Fibroblast of skin of left biceps (primary cell): ENCODE measurements at places on chromosomes 4 and X.
A peak's percentile ranks its signal among the peaks of the same experiment; 100 is the strongest.

DNA sequence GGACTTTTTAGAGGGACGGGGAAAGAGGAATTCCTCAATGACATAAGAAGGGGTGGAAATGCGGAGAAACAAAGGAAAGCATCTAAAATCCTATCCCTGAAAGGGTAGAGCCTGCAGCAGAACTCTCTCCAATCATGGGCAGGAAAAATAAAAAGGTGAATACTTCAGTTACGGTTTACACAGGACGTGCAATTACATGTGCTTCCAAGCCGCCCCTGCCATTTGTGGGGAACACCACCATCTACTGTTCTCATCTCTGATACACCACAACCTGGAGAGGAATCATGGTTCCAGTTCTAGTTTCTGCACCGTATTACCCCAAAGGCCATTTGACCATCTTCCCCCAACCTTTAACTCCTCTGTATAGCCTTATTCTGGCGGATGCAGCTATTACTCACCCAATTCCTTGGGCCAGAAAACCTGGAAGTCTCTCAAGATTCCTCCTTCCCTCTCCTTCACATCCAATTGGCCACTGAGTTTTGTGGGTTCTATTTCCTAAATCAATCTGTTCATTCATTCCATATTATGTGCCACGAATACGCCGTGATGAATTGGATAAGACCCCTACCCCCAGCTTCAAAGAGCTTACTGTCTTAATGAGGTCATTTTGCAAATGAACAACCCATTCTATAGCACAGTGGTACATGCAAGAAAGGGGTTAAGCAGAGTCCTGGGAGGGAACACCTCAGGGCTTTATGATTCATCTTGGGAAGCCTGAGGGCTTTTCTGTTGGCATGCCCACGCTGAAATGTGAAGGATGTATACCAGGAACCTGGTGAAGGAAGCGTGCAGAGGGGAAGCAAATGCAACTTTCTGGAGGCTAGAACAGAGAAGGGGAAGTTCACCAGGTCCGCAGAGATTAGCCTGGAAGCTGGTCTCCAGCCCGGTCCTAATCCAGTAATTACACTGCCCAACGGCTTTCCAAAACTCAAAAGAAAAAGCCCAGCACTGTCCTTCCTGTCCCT is 1.4 kb upstream of the MSL3 start:
- DNase-seq: no peak

DNA sequence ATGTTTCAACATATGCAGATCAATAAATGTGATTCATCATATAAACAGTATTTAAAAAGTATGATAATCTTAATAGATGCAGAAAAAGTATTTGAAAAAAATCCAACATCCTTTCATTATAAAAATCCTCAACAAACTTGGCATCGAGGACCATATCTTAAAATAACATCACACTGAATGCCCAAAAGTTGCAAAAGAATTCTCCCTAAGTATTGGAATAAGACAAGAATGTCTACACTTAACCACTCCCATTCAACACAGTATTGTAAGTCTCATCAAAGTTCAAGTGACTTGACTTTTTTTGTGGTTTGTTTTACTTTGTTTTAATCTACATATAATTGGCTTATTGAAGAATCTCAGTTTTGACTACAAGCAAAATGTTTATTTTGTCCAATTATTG is 779.0 kb upstream of the SLIT2 start:
- DNase-seq: no peak

- no peak for DNase-seq
Observed at GRCh38 chr4:83171436-83172039, 57.0 kb upstream of the PLAC8 start.

GRCh38 chr4:83568062-83568461 is 32.2 kb downstream of the GPAT3 start:
- DNase-seq: no peak

DNA sequence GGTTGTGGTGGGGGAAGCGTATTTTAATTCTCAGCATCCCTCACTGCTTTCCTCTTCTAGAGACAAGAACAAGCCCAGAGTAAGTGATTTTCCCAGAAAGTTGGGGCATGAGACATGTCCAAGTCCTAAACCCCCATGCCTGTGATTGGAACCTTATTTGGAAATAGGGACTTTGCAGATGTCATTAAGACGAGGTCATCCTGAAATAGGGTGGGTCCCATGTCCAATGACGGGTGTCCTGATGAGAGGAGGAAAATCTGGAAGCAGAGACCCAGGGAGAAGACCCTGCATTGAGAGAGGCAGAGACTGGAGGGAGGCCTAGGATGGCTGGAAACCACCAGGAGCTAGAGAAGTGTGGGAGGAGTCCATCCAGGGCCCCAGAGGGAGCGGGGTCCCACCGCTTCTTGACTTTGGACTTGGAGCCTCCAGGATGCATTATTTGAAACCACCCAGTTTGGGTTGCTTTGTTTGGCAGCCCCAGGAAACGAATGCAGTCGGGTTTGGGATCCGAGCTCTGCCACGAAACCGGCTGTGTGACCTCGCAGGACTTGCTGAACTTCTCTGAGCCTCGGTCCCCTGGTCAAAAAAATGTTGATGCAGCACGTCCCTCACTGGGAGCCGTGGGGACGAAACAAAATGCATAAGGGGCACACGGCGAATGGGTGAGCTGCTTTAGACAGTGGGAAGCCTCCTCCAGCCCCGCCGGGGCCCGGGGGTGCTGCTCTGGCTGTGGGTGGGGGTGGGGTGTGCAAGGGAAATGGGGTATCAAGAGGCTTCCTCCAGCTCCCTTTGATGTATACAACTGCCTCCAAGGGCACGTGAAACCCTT is 113.9 kb downstream of the CPZ start:
- DNase-seq: no peak

DNA sequence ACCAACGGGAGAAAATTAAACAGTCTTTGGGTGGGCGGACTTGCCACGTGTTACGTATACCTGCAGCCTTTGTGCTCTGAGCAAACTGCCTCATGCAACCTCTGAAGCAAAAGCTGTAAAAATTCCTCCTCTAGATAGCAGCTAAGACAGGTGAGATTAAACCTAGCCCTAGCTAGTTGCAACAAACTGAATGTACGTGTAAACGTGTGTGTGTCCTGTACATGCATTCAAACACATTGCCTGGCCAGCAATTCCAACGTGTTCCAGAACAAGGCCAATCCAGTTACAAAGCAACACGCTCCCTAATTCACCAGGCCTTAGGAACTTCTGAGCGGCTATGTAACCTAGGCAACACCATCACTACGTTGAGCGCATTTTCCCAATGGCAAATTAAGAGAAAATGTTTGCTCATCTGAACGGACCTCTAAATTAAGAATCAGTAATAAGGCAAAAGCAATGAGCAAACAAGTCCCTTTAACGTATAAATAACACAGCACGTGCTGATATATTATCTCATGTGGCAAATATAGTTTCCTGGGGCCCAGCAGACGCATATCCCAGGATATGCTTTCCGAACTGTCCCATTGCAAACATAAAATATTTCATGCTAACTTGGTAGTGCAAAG is 792 bp downstream of the PPID start:
- no peak for DNase-seq

- DNase-seq: no peak
Observed at GRCh38 chr4:83231620-83232076, 53.0 kb downstream of the COQ2 start.

GRCh38 chr4:18914182-18914581 is 892.6 kb upstream of the LCORL start:
- DNase-seq: no peak

DNA sequence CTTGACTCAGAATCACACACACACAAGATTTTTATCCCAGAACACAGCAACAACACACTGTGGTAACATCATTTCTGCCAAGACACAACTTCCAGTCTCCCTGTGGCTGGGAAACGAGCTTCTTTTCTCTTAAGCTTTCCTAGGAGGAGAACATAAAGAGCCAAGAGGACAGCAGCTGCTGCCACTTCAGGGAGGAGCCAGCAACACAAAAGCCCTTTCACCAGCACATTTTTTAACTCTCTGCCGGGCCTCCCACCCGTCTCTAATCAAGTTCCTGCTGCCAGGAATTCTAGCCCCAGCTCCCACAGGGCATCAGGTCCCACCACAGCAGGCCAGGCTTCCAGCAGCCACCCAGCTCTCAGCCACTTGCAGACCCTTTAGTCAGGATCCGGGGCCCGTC is 22.4 kb downstream of the FAT1 start:
- DNase-seq: no peak

GRCh38 chrX:41014776-41015360 is 70.4 kb upstream of the USP9X start:
- no peak for DNase-seq

DNA sequence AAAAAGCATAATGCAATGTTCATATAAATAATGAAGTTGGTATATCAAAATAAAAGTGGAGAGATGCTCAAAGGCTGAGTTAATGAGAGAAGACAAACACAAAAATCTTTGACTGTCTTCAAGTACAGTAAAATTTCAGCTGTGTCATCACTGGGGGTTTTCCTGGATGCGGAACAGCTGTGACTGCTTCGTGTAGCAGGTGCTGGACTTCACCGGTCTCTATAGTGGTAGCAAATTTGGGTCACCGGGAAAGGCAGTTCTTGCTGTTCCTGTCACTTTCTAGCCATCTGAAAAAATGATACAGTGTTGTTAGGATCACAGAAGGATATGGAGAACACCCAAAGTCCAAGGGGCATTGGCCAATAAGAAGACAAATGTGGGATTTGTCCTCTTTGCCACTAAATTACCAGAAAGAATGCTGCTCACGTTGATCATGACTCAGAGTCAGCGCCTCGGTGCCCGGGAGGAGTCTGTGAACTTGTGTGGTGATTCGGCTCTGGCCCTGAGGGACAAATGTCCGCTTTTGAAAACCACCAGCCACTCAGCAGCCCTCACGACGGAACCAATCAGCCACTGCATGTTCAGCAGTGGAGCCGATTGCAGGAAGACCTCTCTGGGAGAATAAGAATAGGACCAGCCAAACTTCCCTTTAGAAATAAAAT is 230.1 kb upstream of the FAT1 start:
- no peak for DNase-seq

- DNase-seq: no peak
Observed at GRCh38 chr4:76208005-76208765, 5.4 kb downstream of the SCARB2 start.

DNA sequence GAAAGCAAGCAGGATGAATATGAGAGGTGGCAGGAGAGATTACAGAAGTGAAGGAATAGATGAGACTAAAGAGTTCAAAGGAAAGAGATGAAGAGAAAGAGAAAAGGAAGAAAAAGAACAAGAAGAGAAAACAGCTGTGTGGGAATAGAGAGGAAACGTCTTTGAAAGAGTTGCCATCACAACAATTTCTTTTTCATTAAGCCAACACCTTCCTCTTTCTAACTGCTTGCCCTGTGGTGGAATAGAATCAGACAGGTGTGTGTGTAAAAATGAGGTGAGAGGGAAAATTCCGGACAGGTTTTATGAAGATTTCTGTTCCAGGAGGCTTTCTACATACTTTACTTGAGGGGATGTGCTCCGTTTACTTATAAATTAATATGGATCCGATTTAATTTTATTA is 28.8 kb downstream of the DTHD1 start:
- no peak for DNase-seq

GRCh38 chrX:9569876-9570301 is 105.0 kb downstream of the TBL1X start:
- DNase-seq: peak; percentile 63

GRCh38 chr4:85514783-85515182 is 39.8 kb downstream of the ARHGAP24 start:
- DNase-seq: no peak

GRCh38 chr4:121881158-121881557 is 10.9 kb upstream of the BBS7 start:
- DNase-seq: no peak

- DNase-seq: no peak
Observed at GRCh38 chr4:189502841-189503435, 437.7 kb upstream of the FRG1 start.

DNA sequence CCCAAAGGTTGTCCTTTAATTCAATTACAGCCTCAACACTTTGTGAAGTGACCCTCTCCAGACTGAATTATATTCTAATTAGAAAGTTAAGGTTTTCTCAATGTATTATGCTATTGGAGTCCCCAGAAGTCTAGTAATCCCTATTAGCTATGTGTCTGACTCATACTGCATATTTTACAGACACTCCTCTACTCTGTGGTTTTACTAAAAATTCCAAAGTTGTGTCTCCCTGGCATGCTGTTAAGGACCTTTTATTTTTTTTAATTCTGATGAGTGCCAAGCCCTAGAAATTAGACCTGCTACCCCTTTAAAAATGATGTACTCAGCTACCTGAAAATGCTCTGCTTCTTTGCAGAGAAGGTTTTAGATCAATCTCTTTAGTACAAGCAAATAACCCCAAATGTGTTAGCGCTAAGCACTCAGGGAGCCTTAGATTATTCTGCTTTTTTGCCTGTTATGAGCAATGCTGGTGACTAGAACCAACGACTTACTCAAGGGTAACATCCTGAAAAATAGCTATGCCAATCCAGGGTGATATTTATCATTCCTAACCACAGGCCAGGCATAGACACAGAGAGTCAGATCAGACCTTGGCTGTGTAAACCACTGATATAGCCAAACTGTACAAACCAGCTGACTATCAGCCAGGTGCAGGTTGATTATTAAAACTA is 26.1 kb upstream of the CXCL13 start:
- peak; percentile 72 for DNase-seq

GRCh38 chr4:48742412-48742811 is 37.7 kb downstream of the FRYL start:
- DNase-seq: no peak

DNA sequence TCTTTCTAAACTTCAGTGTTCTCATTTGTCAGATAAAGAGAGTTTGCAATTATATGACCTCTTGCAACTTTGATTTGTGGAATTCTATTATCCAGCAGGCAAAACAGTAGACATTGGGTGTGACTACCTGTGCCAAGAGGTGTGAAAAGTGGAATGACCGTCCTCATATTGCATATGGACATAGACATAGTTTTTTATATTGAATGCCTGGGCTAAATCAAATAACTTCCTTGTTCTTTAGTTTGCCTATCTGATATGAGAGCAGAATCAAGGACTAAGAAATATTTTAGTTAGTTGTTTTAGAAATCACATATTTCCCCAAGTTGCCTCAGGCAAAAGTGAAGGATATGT is 117.7 kb upstream of the KLF8 start:
- no peak for DNase-seq

DNA sequence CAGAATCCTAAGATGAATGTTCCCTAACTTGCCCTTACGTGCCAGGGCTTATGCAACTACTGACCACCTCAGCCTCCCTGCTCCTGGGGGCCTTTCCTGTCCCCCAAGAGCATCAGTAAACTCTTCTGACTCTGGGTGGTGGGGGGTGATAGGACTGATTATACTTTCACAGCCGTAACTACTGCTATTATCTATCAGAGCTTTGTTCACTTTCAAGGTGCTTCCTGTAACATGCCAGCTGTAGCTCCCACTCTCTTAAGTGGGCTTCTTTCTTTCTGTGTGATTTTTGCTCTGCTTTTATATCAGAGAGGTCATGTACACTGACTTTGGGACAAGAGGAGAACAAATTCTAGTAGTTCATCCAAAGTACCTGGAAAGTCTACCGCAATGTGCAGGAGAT is 25.3 kb downstream of the SPINK2 start:
- no peak for DNase-seq

GRCh38 chrX:96483647-96484160 is 200.9 kb upstream of the DIAPH2 start:
- DNase-seq: no peak

- DNase-seq: peak; percentile 30
Observed at GRCh38 chr4:124121461-124121971, 591.0 kb downstream of the ANKRD50 start.
